ENCODE measurements at places on chromosomes 5 and 9.
A peak's percentile ranks its signal among the peaks of the same experiment; 100 is the strongest.

- DNase-seq = no peak
Measured at GRCh38 chr9:121671612-121672155, 20.2 kb downstream of the DAB2IP start.

GRCh38 chr9:130666393-130667119 is 2.2 kb downstream of the PRDM12 start:
- no peak for DNase-seq

DNA sequence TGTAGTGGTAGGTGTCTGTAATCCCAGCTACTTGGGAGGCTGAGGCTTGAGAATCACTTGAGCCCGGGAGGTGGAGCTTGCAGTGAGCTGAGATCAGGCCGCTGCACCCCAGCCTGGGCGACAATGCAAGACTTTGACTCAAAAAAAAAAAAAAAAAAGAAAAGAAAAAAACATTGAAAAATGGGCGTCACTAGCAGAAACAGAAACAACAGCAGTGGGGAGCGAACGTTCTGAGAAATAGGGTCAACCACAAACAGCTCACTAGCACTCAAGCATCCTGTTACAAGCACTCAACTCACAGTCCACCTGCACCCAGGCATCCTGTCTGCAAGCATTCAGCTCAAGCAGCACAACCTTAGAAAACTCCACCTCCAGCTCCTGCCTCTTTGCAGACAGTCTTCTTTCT is 17.2 kb downstream of the TRIM14 start:
- peak; percentile 82 for DNase-seq

DNA sequence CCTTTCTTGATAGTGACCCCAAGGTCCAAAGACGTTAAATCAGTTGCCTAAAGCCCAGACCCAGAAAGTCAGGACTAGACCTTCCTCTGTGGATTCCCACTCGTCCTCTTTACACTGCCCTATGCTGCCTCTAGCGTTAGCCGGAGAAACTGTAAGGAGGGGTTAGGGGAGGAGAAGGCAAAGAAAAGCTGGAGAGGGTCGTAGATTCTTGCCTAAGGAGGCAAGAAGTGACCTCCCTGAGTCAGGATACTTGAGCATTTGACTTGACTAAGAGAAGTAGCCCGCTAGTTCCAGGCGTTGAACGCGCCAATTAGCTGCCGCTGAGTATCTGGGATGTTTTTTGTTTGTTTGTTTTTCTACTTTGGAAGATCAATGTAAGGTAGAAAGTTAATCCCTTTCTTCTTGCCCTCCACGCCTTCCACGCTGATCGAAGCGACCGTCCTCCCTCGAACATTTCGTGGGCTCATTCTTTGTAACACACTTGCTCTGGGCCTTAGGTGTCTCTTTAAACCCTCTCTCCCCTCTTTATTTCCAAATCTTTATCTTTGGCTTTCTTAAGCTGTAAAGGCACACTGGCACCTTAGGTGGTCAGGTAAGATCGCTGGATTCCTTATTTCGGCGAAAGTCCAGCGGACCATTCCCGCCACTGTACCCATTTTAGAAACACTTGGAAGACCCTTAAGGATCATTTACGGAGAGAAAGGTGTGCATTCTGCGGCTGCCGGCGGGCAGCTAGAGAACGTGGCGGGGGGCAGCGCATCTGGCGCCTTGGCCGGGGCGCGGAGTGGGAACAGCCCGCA is 5.1 kb upstream of the RGMB start:
- no peak for DNase-seq

GRCh38 chr5:98804066-98804465 is 30.6 kb downstream of the RGMB start:
- no peak for DNase-seq

DNA sequence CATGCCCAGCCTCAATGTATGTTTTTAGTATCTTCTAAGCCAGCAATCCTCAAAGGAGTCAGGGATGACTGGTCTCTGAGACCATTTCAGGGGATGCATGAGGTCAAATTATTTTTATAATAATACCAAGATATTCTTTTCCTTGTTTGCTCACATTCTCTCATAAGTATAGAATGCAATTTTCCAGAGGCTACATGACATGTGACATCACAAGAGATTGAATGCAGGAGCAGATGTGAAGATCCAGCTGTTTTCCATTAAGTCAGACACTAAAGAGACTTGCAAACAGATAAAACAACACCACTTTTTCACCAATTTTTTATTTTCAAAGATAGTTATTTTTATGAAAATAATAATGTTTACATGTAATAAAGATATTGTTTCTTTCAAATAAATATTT is 22.0 kb upstream of the FREM1 start:
- DNase-seq = no peak

DNA sequence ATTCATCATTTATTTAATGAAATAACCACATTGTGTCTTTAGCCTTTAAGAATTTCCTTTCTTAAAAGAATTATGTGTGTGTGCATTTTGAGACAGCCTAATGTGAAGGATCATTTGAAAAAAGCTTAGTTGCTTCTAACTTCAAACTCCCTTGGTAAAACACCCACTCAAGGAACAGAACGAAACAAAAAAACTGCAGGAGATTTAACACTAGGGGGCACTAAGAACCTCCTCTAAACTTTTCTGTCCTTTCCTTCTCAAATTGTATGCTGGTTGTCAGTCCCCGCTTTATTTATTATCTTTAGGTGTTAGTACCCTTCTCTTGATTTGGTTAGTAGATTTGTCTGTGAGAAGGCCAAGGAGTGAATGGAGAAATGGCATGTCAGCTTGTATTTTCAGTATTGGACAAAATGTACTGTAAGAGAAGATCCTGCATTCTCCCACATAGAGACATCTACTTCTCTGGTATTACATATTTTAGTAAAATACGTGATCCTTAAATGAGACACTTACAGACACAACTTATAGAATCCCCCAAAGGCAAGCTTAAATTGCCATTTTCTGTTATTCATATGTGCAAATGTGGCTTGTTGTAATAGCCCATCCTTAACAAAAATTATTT is 229.7 kb downstream of the MRPS30 start:
- no peak for DNase-seq

GRCh38 chr9:108058135-108058814 is 568.7 kb upstream of the KLF4 start:
- DNase-seq = no peak

- DNase-seq = no peak
Measured at GRCh38 chr9:131198041-131198715, 72.8 kb downstream of the NUP214 start.

DNA sequence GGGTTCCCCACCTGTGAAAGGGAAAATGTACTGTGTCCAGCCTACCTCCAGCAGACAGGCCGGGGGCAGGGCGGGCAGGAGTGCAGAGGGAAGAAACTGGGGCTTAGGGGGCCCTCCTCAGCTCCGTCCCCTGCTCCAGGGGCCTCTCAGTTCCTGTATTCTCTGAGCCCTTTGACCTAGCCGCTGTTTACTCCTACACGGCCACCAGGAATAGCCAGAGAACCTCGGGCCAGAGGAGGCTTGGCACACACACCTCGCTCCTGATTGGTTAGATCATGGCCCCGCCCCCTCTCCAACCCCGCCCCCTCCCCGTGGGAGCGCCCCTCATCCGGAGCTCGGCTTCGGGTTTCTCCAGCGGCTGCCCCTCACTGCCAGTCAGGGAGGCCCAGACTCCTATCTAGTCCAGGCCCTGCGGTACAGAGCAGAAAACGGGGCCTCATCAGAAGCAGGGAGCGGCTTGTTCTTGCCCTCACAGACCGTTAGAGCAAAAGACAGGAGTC is 2.2 kb downstream of the ST6GALNAC6 start:
- no peak for DNase-seq

GRCh38 chr9:22124263-22125011 is 115.3 kb upstream of the CDKN2B start:
- DNase-seq = no peak

GRCh38 chr9:132556235-132556634 is 26.2 kb upstream of the BARHL1 start:
- DNase-seq = no peak

DNA sequence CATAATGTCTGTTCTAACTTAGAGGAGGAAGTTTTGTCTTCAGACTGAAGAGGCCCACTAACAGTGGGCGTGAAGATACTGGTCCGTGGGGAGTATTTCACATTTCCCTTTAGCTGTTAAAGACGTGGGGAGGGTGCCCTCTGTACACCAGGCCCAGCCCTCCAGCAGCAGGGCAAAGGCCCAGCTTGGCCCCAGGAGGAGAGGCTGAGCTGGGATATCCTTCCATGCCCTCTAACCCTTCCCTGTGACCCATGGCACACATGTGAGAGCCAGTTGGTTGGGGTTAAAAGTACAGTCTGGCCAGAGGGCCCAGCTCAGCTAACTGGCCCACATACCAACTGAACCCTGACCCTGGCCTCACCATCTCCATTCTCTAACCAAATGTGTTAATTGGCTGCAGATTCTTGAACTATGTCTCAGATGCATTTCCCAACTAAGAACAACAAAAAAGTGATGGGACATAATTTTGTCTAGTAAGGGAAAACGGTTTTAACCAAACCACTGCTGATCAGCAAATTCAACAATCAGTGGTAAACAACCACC is 74.4 kb downstream of the LHFPL2 start:
- no peak for DNase-seq

GRCh38 chr9:108588246-108588645 is 267.5 kb downstream of the ACTL7B start:
- no peak for DNase-seq

Measured in T-helper 2 cell treated with Interferon-gamma antibody and Interleukin-4, amounts not matched to agents 5 μg/mL and 100 μg/mL, for 36 hours (primary cell).